ENCODE measurements at places on chromosomes 12 and 14. TPM values are rescaled to one million over a fixed set of nuclear protein-coding genes. Genes with fewer than 3 reads are reported as not detected.
A peak's percentile ranks its signal among the peaks of the same experiment; 100 is the strongest.

GRCh38 chr12:6042446-6042845 lies 82.0 kb downstream of the VWF start:
- peaks cover 9% of the 10 kb centered on the region for H3K36me3 ChIP-seq
- no peak overlapping the region for H3K27ac ChIP-seq
- H3K4me3 ChIP-seq: no peak overlapping the region
- peaks cover 77% of the 10 kb centered on the region for H3K27me3 ChIP-seq
- H3K4me1 ChIP-seq: peaks cover 10% of the 10 kb centered on the region

The MSRB3 gene
- total RNA-seq: 1.5 TPM

GRCh38 chr12:112782943-112783342 lies 8.6 kb upstream of the RPH3A start:
- H3K27me3 ChIP-seq: peaks cover 100% of the 10 kb centered on the region
- no peaks in the 10 kb centered on the region for H3K36me3 ChIP-seq
- H3K27ac ChIP-seq: no peak overlapping the region
- no peak for DNase-seq

GRCh38 chr12:120661432-120661831 lies 21.0 kb downstream of the CABP1 start:
- no peaks in the 10 kb centered on the region for H3K27me3 ChIP-seq
- DNase-seq: no peak
- no peaks in the 10 kb centered on the region for H3K36me3 ChIP-seq

DNA sequence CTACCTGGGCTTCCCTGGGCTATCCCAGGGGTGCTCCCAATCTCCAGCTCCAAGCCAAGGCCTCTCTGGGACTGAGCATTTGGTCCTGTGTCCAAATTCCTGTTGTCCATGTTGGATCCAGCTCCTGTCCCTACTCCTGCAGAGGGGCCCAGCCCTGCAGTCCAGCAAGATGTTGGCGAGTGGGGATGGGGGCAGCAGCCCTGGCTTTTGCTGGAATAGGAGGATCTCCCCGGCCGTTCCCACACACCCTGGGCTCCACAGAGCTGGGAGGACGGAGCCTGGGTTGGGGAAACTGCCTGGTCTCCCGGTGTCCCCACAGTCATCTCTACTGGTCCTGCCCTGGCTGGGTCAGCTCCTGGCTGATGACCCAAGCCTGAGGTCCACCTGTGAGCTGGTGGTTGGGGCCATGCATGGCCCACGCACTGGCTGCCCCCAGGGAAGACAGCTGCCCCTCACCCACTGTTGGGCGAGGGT lies 219.6 kb upstream of the C14orf180 start:
- H3K36me3 ChIP-seq: no peaks in the 10 kb centered on the region
- no peak for DNase-seq
- peaks cover 99% of the 10 kb centered on the region for H3K27me3 ChIP-seq
- no peak overlapping the region for H3K27ac ChIP-seq
- H3K4me1 ChIP-seq: no peaks in the 10 kb centered on the region

DNA sequence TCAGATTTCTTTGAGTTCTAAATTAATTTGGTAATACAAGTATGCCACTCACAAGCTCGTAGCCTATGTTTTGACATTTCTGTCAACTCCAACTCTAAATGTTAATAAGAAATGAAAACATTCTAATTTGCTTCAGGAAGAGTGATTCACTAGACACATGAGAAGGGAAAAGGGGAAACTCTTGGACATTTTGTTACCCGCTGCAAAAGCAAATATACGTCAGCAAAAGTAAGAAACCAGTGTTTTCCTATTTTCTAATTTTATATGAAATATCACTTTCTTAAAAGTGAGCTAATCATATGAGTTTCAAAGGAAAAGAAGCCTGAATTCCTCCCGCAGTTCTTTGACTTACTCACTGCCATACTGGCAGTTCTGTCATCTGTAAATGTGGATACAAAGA lies 162.3 kb downstream of the GRIP1 start:
- H3K4me3 ChIP-seq: no peak overlapping the region
- H3K27ac ChIP-seq: peak overlapping the region; percentile 12
- H3K4me1 ChIP-seq: no peaks in the 10 kb centered on the region
- DNase-seq: no peak
- no peaks in the 10 kb centered on the region for H3K27me3 ChIP-seq

DNA sequence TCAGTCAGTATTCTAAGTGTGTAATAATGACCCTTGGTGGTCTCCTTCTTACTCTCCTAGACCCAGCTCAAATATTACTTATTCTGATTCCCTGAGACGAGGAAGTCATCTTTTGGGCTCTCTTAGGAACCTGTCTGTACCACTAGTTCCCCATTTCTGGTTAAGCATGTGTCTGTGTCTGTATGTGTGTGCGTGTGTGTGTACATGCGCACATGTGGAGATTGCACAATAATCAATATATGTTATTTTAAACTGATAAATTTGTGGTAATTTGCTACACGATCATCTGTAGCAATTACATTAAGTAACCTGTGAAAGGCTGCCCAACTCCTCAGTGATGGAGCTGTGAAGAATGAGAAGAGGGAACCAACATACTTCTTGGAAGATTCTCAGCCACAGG lies 132.2 kb downstream of the ASCL4 start:
- no peak overlapping the region for H3K27ac ChIP-seq
- H3K4me3 ChIP-seq: no peak overlapping the region
- peaks cover 79% of the 10 kb centered on the region for H3K27me3 ChIP-seq
- H3K36me3 ChIP-seq: no peaks in the 10 kb centered on the region
- DNase-seq: no peak

GRCh38 chr12:29743077-29743476 lies 40.7 kb downstream of the TMTC1 start:
- DNase-seq: no peak
- H3K4me3 ChIP-seq: no peak overlapping the region
- H3K36me3 ChIP-seq: no peaks in the 10 kb centered on the region
- no peak overlapping the region for H3K27ac ChIP-seq
- no peaks in the 10 kb centered on the region for H3K27me3 ChIP-seq
- no peaks in the 10 kb centered on the region for H3K4me1 ChIP-seq

DNA sequence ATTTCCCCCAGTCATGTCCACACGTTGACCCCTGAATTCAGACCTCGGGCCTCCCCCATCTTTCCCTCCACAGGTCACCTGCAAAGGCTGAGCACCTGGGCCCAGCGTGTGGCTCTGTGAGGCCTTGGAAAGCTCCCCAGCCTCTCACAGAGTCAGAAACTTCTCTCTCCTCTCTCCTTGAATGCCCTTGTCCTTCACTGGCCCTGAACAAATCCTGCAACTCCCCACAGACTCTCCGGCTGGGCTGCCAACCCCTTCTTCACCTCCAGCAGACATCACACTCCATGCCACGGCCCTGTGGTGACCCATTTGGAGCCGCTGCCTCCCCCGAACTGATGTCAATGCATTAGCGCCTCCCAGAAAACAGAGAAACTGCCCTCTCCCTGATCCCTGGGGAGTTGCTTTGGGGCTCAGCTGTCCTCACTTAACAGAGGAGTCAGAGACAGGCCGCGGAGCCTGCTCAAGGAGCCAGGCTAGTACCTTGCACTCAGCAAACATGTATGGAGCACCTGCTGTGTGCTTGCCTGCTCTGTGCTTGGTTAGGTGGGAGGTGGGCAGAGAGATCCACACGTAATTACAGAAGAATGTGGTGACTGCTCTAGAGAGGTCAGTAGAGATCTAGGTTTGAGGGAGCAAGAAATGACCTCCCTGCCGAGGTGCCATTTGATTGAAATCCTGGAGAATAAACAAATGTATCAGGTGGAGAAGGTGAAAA lies 99.2 kb upstream of the PWP1 start:
- no peaks in the 10 kb centered on the region for H3K36me3 ChIP-seq
- peaks cover 61% of the 10 kb centered on the region for H3K27me3 ChIP-seq
- no peak for DNase-seq
- H3K4me1 ChIP-seq: no peaks in the 10 kb centered on the region
- H3K4me3 ChIP-seq: no peak overlapping the region

DNA sequence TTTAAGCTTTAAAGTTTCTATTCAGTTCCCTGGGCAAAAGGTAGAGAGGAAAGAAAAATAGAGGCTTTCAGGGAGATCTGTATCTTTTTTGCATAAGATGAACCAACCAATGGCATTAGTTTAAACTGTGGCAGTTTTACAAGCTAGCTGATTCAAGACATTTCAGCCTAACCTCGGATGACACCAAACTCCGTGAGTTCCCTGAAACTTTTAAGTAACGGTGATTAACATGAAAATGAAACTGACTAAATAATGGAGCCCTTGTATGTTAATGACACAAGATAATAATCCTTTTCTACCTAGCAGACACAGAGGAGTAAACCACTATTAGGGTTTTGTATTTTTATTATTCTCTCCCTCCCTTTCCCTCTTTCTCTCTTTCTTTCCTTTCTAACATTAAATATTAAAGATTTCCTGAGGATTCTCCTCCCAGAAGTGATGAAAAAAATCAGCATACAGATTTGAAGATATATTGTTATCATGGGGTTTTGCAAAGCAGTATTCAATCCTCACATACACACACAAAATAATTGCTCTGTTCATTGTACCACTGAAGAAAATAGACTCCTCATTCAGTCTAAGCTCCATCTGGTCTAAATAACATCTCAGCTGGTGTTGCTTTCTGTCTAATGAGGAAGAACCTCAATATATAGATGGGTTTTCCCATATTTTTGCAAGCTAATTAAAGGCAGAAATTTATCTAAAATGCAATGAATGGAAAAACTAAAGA lies 483.8 kb downstream of the NOVA1 start:
- H3K27ac ChIP-seq: no peak overlapping the region
- no peak for DNase-seq
- H3K4me3 ChIP-seq: no peak overlapping the region
- H3K27me3 ChIP-seq: no peaks in the 10 kb centered on the region

DNA sequence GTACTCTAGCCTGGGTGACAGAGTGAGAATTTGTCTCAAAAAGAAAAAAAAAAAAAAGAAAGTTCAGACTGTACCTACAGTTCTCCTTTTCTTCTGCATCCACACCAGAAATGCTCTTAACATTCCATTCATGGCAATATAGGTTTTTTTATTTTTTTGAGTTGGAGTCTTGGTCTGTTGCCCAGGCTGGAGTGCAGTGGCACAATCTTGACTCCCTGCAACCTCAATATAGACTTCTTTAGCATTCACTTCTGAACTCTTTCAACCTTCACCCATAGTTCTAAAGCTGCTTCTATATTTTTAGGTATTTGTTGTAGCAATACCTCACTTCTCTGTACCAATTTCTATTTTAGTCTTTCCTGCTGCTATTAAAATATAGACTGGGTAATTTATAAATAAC lies 1095.7 kb downstream of the FLRT2 start:
- no peak for DNase-seq
- no peak overlapping the region for H3K4me3 ChIP-seq
- H3K27ac ChIP-seq: no peak overlapping the region
- no peaks in the 10 kb centered on the region for H3K4me1 ChIP-seq

- H3K4me1 ChIP-seq: peaks cover 21% of the 10 kb centered on the region
- H3K4me3 ChIP-seq: no peak overlapping the region
- DNase-seq: no peak
- no peaks in the 10 kb centered on the region for H3K27me3 ChIP-seq
Observed at GRCh38 chr12:105293187-105293586, 37.3 kb upstream of the C12orf75 start.

DNA sequence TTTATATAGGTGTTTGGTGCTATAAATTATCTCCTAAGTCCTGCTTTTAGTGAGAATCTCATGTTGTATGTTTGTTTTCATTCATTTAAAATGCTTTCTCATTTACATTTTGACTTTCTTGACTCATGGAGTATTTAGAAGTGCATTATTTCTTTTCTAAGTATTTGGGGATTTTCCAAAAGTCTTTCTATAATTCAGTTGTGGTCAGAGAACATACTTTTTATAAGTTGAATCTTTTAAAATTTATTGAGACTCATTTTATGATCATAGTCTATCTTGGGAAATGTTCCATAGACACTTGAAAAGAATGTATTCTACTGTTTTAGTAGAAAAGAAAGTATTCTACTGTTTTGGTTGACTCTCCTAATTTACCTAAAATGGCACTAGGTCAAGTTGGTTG lies 168.2 kb downstream of the AKAP6 start:
- H3K27me3 ChIP-seq: no peaks in the 10 kb centered on the region
- H3K36me3 ChIP-seq: no peaks in the 10 kb centered on the region
- H3K4me1 ChIP-seq: no peaks in the 10 kb centered on the region
- no peak overlapping the region for H3K27ac ChIP-seq
- H3K4me3 ChIP-seq: no peak overlapping the region

The GPD1 gene
- 1.0 TPM for total RNA-seq

The DPY19L2 gene
- total RNA-seq: 9.2 TPM

DNA sequence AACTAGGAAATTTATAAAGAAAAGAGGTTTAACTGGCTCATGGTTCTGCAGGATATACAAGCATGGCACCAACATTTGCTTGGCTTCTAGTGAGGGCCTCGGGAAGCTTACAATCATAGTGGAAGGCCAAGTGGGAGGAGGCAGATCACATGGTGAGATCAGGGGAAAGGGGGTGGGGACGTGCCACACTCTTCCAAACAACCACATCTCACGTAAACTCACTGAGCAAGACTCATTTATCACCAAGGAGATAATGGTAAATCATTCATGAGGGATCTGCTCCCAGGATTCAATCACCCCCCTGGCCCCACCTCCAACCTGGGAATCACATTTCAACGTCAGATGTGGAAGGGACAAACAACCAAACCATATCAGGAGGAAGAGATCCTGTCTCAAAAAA lies 35.8 kb downstream of the NUMB start:
- H3K27ac ChIP-seq: no peak overlapping the region
- H3K36me3 ChIP-seq: peaks cover 10% of the 10 kb centered on the region
- DNase-seq: no peak
- no peak overlapping the region for H3K4me3 ChIP-seq

The PAX9 gene
- 4.5 TPM for total RNA-seq

GRCh38 chr12:3557116-3557697 lies 66.2 kb downstream of the PRMT8 start:
- H3K36me3 ChIP-seq: no peaks in the 10 kb centered on the region
- H3K27ac ChIP-seq: no peak overlapping the region
- H3K4me3 ChIP-seq: no peak overlapping the region
- no peak for DNase-seq

GRCh38 chr14:63266106-63266505 lies 52.6 kb downstream of the GPHB5 start:
- H3K36me3 ChIP-seq: no peaks in the 10 kb centered on the region
- no peaks in the 10 kb centered on the region for H3K4me1 ChIP-seq
